ENCODE measurements at places on chromosomes 5 and 9.

DNA sequence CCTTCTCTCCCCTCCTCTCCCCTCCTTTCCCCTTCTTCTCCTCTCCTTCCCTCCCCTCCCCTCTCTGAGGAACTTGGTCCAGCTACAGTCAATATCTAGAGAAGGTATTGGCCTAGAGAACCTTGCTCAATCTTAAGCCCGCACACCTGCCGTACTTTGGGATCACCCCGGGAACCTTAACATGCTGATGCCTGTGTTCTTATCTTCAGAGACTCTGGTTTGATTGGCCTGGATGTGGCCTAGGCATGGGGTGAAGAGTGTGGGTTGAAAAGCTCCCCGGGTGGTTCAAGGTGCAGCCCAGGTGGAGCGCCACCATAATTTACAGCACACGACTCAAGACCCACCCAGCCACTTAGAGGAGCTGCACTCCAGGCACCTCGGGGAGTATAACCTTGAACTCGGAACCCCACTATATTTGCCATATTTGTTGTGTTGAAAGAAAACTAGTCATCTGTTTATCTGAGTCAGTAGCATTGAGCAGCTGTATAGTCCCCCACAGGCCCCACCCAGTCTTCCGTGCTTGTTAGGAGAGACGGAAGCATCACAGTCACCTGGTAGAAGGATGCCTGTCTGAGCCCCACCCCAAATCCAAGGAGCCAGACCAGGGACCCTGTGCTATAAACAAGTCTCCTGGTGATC is 14.4 kb upstream of the PHF19 start:
- DNase-seq, result no peak

- no peak for DNase-seq
These were observed 394.0 kb downstream of the CETN3 start for GRCh38 chr5:90015584-90016018.

- peak; percentile 69 for DNase-seq
These were observed 419.6 kb downstream of the KDM4C start for GRCh38 chr9:7177383-7177782.

- DNase-seq, result no peak
These were observed 10.2 kb upstream of the CEP72 start for GRCh38 chr5:601771-602465.

DNA sequence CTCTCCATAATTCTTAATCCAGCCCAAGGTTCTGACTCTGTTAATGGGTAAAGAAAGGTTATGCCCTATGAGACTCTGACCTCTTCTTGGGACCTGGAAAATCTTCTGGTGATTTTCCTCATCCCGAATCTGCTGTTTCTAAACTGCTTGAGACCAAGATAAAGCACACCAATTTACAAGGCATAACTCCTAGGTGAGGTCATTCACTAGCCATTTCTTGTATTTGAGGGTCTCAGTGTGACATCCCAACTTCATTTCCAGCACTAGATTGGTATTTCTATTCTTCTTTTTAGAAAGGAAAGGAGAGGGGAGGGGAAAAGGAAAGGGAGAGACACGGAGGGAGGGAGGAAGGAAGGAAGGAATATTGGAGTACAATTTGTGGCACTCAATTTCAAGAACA is 51.6 kb downstream of the SLC1A1 start:
- no peak for DNase-seq

GRCh38 chr9:82327641-82328040 is 339.1 kb downstream of the SPATA31D1 start:
- no peak for DNase-seq

DNA sequence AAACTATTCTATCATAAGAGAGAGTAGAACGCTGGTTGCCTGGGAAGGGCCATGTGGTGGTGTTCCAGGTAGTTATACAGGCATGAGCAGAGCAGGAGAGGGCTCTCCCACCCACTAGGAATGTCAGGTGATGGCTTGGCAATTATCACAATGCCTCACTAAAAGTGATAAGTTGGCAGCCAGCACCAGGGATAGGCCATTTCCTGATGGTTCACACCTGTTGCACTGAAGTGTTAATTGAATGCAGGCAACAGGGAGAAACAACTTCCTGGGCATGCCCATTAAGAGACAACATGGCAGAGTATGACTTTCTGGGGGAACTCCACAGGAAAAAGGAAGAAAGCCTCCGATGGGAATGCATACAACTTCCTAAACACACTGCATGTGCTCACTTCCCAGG is 593.2 kb downstream of the ELAVL2 start:
- DNase-seq, result no peak

GRCh38 chr9:12817702-12818101 is 42.9 kb downstream of the LURAP1L start:
- DNase-seq, result no peak

DNA sequence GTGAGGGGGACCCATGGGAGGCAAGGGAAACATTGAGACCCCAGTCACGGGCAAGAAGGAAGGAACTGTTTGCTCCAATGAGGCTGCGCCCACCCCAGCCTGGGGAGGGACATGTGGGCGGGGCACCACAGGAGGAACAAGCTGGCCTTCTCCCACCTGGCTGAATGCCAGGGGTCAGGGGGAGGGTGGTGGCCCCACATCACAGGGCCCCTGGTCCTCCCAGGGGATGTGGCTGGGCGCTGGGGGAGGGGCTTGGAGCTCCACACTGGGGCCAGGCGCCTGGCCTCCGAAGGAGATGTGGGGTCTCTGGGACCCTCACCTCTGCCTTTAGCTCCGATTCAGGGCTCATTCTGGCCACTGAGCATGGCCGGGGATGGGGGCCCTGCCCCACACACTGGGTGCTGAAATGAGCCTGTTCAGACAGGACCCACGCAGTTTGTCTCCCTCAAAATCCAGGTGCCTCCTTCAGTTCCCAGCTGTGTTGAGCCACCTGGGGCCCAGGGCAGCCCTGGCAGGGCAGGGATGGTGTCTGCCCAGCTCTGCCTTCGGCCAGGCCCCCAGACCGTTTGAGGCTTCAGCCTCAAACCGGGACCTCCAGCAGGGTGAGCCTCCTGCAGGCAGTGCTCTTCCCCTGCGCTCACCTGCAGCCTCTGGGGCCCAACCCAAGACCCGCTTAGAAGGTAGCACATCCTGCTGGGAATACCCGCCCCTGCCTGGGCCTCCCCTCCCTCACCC is 33.2 kb upstream of the NOTCH1 start:
- DNase-seq, result no peak

DNA sequence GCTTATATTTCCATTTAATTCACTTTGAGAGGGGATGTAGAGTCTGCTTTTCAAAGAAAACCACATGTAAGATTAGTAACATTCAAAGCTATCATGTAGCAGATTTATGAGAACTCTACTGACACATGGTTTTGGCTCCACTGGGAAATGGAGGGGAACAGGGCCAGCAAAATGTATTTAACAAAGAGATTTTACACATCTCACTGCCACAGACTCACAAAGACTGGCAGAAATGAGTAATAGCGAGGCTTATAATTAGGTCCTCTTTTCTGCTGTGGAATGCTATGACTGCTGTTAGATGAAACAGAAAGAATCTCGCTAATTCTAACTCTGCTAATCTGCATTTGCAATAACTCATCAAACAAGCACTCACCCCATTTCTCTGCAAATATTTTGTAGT is 4.5 kb downstream of the DAP start:
- DNase-seq, result no peak

DNA sequence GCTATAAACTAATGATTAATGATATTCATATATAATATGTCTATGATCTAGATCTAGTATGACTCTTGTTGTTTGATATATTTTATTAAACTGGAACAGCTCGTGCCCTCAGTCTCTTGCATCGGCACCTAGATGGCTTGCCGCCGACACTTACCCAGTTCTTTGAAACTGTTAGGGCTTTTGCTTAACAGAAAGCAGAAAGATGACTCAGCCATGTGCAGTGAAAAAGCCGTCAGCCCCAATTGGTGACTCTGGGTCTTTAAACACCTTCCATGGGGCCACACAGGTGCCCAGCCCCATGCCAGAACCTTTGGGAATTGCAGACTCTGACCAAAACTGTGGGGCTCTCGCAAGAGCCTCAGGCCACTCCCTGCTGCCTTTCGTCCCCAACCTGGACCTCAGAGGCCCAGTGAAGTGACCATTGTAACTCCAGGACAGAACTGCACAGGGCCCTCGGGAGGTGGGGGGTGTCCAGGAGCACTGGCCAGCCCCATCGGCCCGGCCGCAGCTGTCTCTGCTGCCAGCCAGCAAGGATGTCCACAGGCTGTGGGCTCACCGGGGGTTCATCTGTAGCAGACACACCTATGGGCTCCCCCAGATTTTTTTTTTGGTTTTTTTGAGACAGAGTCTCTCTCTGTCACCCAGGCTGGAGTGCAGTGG is 7.8 kb downstream of the LCN10 start:
- DNase-seq, result no peak

DNA sequence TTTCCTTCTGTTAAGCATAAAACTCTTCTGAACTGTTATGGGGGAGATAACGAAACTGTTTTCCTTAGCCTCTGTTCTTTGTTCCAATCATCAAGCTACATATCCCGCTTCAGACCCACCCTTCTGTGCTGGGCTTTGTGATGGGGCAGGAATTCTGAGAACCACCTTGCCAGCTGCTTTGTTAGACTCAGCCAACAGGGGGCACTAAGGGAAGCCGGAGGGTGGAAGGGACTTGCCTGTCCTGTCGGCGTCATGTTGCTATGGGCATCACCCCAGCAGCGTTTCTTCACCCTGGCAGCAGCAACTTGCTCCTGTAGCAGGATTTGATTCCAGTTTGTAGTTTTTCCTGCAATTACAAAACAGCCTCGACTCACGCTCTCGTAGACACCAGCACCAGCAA is 169.1 kb downstream of the CAAP1 start:
- DNase-seq, result no peak

GRCh38 chr5:109105631-109106267 is 304.0 kb downstream of the PJA2 start:
- no peak for DNase-seq

GRCh38 chr9:1231998-1232919 is 182.1 kb downstream of the DMRT2 start:
- DNase-seq, result peak; percentile 13

- DNase-seq, result no peak
These were observed 60.6 kb upstream of the SAP30L start for GRCh38 chr5:154385236-154385512.

- peak; percentile 90 for DNase-seq
These were observed 1935.3 kb upstream of the WWC1 start for GRCh38 chr5:166356096-166356495.

DNA sequence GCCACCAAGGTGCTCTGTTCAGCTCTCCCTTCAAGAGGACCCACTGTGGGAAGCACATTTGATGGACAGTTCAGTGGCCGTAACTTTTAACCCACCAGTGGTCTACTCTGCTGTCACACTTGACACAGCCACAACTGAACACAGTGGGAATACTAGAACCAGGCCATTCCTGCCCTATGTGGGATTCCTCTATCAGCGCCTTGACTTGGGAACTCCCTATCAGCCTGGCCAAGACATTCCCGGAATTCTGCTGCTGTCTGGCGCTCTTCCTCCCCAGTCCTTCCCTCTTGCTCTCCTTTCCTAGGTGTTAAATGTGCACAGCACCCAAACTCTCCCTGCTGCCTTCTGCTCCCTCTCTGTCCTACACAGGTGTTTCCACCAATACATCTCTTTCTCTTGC is 23.1 kb upstream of the SH3PXD2B start:
- peak; percentile 70 for DNase-seq

DNA sequence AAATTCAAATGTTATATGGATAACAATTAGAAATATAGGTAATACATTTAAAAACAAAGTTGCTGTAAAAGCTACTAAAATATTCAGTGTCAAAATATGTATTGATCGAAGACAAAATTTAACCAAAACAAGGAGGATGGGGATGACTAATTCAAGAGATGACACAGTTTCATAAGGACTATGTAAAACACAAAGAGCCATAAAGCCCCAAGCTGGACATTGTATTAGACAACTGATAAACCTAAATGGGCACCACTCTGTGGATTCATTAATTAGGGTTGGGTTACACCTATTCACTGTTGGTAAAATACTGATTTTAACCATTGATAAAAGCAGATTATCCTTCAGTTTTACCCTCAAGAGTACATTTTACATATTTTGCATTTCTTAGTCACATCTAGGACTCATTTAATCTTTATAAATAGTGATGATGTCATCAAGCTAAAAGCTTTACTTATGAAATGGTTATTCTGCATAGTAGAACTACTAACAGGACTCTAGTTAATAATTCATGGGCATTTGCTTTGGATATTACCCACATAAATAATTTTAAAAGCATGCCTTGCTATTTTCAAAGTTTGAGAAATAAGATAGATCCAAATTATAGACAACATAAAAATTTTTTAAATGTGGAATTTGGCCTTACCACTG is 13.7 kb downstream of the TUT7 start:
- DNase-seq, result no peak

DNA sequence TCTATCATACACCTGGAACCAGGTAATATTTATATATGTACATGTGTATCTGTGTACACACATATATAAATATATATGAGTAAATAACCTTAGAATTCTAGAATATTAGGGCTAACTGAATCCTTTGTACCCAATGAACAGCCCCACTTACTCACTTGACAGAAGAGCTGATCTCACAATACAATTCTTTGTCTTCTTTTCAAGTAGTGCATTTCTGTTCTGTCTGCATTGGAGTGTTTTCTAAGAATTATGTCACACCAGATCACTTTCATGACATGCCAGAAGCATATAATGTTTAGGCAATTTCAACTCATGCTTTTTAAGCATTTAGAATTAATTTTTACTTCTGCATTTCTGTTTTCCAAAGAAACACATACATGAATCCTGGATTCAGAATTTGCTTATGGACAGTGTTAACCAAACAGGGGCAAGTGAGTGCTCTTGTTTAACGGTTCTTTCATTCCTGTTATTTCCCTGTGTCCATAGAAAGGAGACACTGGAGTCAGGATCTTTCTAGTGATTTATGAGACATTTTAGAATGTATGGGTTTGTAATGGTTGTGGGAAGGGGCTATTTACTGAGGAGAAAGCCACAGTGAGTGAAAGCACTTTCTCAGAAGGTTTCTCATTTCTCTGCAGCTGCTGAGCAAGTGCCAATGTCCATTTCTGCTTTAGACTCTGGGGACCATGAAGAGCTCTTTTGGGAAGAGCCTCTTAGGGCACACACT is 123.2 kb downstream of the RMI1 start:
- no peak for DNase-seq

- DNase-seq, result no peak
These were observed 78.1 kb upstream of the CDK20 start for GRCh38 chr9:88052321-88052965.

DNA sequence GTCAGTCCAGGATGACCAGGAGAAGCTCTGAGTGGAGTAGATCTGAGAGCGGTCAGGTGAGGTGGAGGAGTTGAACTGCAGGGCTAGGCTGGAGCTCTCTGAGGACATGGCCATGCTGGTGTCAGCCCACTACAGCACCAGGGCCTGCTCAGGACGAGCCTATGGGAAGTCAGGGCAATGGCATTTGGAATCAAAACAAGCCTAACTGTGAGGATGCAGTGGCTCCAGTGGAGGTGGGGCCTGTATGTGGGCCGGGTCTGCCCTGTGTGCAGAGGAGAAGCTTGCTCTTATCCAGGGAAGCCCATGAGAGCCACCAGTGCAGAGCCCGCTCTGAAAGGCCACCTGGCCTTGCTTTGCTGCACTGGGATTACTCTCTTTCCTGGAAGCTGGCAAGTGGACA is 11.1 kb downstream of the CXCL14 start:
- DNase-seq, result no peak

All from trophoblast cell (in vitro differentiated cells and primary cell).